ENCODE measurements at places on chromosomes 5 and 9.

- no peak for DNase-seq
Measured at GRCh38 chr5:156593546-156593945, 256.5 kb upstream of the PPP1R2B start.

DNA sequence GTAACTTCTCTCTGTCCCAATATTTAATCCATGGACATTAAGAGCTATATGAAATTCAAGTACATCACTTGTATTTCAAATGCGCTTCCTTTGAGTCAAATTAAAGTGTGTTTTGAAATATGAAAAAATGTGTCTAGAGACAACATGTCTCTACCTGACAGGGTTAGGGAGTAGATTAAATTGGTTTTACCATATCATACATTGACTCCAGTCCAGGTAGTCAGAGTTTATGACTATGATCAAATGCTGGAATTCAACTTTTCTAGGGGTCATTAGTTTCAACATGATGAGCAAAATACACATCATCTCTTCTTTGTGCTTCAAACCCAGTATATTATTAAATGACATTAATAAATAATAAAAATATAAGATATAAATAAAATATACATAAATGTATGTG is 259.2 kb downstream of the CDH10 start:
- DNase-seq, result no peak

DNA sequence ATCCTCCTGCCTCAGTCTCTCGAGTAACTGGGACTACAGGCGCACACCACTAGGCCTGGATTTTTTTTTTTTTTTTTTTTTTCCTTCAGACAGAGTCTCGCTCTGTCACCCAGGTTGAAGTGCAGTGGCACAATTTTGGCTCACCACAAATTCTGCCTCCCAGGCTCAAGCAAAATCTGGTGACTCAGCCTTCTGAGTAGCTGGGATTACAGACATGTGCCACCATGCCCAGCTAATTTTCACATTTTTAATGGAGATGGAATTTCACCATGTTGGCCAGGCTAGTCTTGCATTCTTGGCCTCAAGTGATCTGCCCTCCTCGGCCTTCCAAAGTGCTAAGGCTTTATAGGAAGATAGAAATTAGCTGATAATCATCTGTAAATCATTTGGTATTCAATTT is 43.9 kb downstream of the NSA2 start:
- DNase-seq, result no peak

GRCh38 chr5:151683986-151684588 is 2.6 kb downstream of the SPARC start:
- no peak for DNase-seq

DNA sequence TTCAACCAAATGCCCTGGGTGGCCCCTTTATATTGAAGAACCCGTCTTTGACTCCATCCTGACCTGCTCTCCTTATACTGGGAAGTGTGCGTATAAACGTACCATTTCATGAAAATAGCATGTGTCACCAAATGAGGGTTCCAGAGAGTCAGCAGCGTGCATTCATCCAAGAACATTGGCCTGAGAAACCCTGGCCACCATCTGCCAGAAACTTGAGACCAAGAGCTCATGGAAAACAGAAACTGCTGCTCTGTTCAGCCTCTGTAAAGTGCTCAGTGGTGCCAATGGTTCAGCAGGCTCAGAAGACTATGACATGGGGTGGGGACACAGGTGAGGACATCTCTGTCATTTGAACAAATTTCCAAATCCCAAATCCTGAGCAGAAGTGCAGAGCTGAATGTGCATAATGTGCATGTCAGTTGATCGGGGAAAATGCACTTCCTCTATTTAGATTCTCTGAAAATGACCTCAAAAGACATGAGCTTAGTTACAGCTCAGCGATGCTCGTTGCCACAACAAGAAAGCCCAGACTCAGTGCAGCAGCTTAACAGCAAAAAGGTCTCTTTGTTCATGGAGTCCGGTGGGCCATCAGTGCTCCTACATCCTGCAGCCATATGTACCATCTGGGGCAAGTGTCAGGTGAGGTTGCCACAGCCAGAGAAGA is 176.1 kb downstream of the ATPSCKMT start:
- DNase-seq, result no peak

GRCh38 chr9:125233678-125234077 is 7.5 kb downstream of the HSPA5 start:
- DNase-seq, result no peak

Data from CD4-positive, alpha-beta T cell treated with Interleukin-6 at 100 ng/mL for 8 hours (primary cell).